ENCODE measurements at places on chromosomes 3 and 15.

DNA sequence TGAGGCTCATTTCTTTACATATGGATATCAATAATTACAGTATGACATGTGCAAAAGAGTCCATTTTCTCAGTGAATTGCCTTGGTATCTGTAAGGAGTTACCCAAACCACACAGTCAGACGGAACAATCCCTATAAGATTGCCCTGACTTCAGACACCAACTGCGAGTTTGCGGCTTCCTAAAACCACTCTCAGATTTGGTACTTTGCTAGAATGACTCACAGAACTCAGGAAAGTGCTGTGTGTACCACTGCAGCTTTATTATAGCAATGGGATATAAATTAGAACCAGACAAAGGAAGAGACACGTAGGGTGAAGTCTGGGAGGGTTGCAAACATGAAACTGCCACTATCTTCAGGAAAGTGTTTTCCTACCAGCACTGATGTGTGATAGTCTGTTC lies 45.8 kb upstream of the ATP13A3 start:
- DNase-seq: peak; percentile 86

GRCh38 chr15:72820278-72820677 lies 36.7 kb upstream of the ADPGK start:
- no peak for DNase-seq

DNA sequence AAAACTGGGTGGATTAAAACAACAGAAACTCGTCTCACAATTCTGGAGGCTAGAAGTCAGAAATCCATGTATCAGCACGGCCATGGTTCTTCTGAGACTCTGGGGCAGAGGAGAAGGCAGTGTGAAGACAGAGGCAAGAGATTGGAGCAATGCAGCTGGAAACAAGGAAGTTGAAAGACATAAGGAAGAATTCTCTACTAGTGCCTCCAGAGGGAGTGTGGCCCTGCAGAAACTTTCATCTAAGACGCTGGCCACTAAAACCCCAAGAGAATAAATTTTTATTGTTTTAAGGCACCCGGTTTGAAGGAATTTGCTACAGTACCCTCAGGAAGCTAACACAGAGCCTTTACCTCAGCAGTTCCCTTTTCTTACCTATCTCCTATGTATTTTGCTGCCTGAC lies 1012.2 kb upstream of the CADM2 start:
- no peak for DNase-seq

DNA sequence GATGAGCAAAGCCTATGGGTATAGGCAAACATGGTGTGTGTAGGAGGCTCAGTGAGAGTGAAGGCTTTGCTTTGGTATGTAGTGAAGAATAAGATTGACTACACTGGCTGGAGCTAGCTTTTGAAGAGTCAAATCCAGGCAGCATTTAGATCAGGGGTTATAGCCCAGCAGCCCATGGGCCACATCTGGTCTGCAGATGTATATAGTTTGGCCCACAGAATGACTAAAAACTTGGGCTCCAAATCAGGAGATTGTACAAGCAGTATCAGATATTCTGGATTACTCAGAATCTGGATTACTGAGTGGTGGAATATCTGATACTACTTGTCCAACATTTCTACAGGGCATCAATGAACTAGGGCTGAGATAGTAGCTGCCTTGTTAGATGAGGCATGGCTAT lies 92.9 kb upstream of the FGF7 start:
- DNase-seq: no peak

- no peak for DNase-seq
Measured at GRCh38 chr3:151293127-151293526, 14.8 kb upstream of the P2RY14 start.

DNA sequence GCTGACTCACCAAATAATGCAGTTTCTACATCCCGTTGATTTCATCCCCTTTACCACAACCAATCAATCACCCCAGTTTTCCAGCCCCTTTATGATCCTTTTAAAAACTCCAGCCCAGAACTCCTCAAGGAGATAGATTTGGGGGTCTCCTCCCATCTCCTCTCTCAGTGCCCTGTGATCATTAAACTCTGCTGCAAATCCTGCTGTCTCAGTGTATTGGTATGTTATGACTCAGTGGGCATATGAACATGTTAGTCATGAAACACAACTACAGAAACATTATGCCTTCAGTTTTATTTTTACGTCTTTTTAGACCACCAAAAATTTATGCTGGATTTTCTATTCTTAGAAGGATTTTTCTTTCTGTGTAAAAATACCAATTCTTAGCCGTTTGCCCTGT lies 213.7 kb downstream of the DIPK2A start:
- DNase-seq: peak; percentile 1

DNA sequence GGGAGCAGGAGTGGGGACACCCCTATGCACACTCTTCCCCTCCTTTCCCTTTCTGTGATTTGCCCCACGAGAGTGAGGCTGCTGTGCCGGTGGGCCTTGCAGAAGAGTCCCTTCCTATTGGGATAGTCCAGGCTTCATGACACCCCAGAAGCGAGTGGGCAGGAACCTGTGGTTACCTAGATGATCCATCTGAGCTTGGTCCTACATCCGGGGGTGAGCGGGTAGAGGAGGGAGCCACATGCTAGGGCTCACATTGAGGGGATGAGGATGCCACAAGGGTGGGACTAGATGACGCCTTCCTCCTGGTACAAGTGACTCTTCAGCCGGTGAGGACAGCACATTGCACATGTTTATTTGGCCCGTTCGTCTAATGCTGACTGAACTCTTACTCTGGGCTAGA lies 43.1 kb upstream of the ADPGK start:
- DNase-seq: no peak

DNA sequence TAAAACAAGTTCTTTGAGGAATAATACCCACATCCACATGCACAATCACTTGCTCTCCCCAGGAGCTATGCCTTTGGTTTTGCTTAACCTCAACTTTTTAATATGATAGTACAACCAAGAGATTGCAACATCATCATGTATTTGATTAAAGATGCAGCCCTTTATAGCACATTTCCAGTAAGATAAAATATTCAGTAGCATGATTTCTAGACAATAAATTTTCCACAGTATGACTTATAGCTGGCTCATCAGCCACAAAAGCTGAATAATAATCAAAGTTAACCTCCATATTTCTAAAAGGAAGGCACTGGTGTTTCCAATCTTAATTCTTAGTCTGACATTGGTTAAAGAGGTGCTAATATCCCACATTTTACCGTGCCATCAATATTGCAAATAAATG lies 622.5 kb downstream of the TBL1XR1 start:
- DNase-seq: peak; percentile 39

- peak; percentile 78 for DNase-seq
Measured at GRCh38 chr15:38687340-38687739, 122.7 kb upstream of the RASGRP1 start.

DNA sequence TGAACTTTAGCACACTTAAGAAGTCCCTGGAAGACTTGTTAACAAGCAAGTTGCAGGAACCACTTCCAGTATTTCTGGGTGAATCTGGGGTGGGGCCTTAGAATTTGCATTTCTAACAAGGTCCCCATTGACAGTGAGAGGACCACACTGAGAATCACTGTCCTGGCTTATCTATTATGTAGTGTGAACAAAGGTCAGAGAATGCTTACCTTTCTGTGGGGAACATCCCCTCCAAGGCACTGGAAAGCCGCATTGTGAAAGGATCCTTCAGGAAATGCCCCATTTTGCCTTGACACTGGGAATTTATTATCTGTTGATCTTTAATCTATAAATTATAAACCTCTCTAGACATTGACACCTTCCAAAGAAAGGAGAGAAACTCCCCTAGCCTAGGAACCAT lies 74.8 kb downstream of the IGF2BP2 start:
- DNase-seq: no peak

- no peak for DNase-seq
Measured at GRCh38 chr15:64687688-64688087, 87.7 kb downstream of the RBPMS2 start.

DNA sequence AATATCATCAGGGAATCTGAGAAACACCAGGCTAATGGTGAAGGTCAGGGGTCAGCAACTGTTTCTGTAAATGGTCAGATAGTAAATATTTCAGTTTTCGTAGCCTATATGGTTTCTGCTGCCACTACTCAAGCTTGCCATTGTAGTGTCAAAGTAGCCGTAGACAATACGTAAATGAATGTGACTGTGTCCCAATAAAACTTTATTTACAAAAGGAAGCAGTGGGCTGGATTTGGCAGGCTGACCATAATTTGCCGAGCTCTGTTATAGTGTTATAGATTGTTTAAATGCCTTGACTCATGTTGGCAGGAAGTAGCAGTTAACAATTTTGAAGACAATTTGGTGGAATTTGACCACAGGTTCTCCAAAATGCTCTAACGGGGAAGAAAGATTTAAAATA lies 548.2 kb downstream of the FOXP1 start:
- DNase-seq: peak; percentile 89

DNA sequence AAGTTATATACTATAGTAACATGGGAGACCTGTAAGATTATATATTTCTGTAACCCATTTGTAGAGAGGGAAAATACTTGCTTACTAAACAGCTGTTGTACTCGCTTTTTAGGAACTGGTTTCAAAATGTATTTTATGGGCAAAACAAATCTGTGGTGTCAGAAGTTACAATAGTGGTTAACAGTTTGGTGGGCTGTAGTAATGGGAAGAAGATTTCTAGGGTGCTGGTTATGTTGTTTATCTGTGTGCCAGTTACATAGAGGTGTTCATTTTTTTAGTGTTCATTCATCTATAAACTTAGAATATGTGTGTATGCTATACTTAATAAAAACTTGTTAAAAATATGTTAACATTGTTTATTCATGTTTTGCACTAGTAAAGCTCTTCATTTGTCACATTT lies 42.1 kb downstream of the RNF111 start:
- no peak for DNase-seq

DNA sequence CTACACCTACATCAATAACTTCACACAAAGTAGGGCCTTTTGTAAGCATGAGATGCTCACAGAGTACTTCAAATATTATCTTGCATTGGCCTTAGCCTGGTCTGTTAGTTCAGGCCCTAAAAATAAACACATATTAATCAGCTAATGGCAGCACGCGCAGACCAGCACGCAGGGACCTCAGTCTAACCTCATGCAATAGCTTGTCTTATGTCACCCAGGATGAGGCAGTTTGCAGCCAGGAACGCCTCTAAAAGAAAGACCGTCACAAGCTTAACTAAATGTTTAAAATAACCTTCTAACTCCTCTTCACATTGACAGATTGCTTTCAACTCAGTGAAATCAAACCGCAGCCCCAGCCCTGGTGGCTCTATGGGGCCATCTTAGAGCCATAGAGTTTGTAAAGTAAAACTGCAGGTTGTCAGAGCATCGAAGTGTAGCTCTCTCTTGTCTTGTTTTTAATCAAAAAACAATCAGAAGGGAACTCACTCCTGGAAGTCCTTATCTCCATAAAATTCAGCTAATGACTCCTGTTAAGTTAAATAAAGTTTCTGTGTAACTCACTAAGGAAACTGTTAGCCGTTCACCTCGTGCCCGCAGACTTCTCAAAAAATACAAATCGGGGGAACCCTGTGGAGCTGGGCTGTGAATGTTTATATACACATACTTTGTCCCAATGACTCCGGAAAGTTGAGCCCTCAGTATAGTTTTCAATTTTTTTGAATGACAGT lies 212.6 kb downstream of the CDIN1 start:
- DNase-seq: no peak

- DNase-seq: no peak
Measured at GRCh38 chr15:94203306-94203705, 28.1 kb upstream of the MCTP2 start.

GRCh38 chr15:80577552-80578205 lies 117.4 kb upstream of the ABHD17C start:
- DNase-seq: no peak

GRCh38 chr3:137970914-137971831 lies 38.8 kb upstream of the CLDN18 start:
- peak; percentile 71 for DNase-seq

- peak; percentile 87 for DNase-seq
Measured at GRCh38 chr3:185715091-185715490, 109.8 kb downstream of the IGF2BP2 start.

- DNase-seq: peak; percentile 24
Measured at GRCh38 chr3:108513961-108514360, 3.6 kb upstream of the MYH15 start.

GRCh38 chr3:60009931-60010478 lies 960.2 kb upstream of the CFAP20DC start:
- DNase-seq: no peak

- no peak for DNase-seq
Measured at GRCh38 chr3:187944390-187945179, 199.3 kb upstream of the BCL6 start.

DNA sequence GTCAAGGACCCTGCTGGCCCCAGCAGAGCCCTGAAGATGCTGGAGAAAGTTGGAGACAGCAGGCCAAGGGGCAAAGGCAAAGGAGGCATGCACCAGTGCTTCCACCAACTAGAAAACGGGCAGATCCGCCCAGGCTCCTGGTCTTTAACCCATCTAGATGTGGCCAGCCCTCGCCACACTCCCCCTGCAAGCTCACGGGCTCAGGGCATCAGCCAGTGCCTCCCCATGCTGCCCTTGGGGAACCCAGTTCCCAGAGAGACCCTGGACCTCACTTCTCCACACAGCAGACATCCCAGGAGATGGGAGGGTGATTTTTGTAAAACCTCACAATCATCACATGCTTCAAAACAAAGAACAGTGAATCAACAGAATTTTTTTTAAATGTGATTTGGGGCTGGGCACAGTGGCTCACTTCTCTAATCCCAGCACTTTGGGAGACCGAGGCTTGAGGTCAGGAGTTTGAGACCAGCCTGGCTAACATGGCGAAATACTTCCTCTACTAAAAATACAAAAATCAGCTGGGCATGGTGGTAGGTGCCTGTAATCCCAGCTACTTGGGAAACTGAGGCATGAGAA lies 24.5 kb downstream of the CYFIP1 start:
- DNase-seq: no peak

- no peak for DNase-seq
Measured at GRCh38 chr15:47963265-47963664, 157.5 kb upstream of the SLC24A5 start.

GRCh38 chr3:14988988-14989394 lies 41.6 kb downstream of the NR2C2 start:
- no peak for DNase-seq

DNA sequence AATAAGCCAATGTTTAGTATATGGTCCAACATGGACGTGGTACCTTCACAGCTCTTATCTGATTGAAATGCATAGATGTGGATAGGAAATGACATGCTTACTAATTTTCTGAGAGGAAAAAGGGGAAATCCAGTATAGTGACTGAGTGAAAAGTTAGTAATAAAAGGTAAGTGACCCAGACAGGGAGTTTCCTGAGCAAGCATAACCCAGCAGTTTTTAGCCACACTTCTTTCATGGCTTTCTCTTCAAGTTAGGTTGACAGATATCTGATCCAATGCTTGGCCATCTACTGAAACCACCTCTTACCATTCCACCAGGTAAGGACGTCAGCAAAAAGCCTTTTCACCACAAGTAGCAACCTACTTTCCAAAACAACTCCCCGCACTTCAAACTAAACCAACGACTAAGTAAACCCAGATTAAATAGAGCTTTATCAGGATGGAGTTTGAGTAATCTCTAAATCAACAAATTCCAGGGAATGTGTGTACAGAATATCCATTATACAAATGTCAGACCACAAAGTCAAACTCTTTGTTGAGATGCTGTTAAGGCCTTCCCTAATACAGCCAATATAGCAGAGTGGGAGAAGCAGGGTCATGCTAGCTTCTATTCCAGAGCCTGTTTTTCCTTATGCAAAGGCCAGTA lies 329.7 kb downstream of the RORA start:
- no peak for DNase-seq

- peak; percentile 12 for DNase-seq
Measured at GRCh38 chr3:107242579-107242978, 134.7 kb upstream of the CCDC54 start.
